CD4-positive, alpha-beta T cell treated with Interleukin-6 at 100 ng/mL for 8 hours (primary cell): ENCODE measurements at places on chromosomes 6 and 20.

GRCh38 chr6:16803294-16804200 is 42.3 kb upstream of the ATXN1 start:
- DNase-seq = no peak

DNA sequence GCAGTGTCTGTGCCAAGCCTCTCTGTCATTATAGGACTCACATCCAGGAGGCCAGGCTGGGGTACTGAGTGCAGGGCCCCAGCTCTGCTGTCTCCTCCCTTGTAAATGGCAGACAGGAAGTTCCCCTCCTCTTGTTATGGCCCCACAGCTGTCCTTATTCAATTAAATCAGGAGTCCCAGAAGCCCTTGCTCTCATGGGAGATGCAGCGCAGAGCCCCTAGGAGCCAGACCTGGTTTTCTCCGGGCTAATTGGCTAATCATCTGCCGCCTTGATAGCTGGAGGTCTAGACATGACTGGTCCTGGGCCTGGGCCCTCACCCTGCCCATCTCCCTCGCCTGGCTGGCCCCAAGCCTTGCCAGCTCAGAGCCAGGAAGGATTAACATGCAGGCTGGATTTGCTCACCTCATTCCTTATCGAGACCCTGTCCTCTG is 172.0 kb downstream of the VEGFA start:
- DNase-seq = no peak

GRCh38 chr6:168699631-168700295 is 258.8 kb downstream of the SMOC2 start:
- no peak for DNase-seq

GRCh38 chr6:137794516-137795201 is 72.4 kb upstream of the TNFAIP3 start:
- no peak for DNase-seq

DNA sequence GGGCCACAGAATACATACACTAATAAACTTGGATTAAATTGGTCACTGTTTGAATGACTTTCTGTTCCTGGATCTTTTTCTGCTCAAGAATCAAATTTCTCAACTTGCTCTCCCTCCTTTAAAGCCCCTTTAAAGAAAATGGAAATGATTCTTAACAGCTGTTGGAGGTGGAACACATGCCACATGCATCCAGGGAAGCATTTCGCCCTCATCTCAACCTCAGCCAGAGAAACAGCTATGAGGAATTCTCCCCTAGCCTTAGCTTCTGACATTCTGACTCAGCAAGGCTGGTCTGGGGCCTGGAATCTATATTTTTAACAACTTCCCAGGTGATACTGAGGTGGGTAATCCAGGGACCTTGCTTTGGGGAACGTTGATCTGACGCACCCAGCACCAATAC is 263.4 kb upstream of the ECI2 start:
- no peak for DNase-seq

DNA sequence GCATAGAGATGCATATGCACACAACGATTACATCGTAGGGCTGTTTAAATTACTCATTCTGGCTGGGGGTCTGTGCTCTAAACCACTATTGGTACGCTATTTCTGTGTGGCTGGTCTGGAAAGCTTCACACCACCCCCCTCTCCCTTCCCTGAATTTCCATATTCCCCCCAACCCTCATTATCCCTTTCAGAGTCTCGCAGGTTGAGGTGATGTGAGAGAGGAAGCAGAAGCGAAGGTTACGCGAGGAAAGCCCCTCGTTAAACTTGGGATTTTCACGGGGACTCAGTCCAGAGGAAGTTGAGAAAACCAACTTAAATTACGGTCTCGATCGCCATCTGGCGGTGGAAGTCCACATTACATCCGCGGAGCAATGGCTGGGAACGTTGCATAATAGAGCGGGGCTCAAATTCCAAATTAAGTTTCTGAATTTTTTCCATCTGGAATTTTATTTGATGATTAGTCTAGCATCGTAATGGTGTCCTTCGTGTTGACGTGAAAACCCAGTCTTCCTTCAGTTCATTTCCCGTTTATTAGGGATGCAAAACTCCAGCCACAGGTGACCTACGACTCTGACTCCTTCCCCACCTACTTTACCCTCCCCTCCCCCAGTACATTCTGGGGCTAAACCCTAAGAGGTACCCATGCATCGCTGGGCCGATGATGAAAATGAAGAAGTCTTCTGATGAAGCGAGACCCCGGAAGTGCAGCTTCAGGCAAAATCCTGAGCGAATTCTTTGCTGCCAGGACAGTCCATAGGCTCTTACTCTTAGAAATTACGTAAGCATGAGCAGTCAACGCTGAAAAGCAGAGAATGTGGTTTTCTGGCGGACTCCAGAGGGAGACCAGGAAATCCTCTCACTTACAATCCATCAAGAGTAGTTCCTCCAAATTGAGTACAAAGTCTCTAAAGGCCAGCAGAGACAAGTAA is 19.7 kb downstream of the HLA-DOB start:
- DNase-seq = peak; percentile 63

DNA sequence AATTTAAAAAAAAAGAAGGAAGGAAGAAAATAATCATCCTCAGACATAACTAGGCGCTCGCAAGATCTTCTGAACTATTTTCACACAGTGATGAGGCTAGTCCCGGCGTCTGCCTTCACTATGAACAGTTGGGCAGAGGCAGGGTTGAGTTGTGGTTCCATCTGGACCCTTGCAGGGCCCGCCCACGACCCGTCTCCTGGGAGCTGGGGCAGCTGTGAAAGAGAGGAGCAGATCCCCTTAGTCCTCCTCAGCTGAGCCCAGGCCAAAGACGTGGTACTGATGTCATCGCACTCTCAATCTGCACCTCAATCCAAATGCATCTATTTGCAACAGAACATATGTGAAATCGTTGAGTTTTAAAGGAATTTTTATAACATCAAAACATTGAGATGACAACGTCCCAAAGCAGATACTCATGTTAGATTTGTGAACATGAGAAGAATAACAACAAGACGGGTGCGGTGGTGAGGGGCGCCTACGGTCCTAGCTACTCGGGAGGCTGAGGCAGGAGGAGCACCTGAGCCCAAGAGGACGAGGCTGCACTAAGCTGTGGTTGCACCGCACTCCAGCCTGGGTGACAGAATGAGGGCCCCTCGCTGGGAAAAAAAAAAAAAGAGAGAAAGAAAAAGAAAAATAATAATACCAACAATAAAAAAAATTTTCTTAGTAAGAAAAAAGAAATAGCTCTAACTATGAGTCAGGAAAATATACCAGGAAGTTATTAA is 15.3 kb downstream of the TCFL5 start:
- DNase-seq = no peak
